Fibroblast of the conjunctiva (primary cell): ENCODE measurements at places on chromosomes 2 and 18.
A peak's percentile ranks its signal among the peaks of the same experiment; 100 is the strongest.

DNA sequence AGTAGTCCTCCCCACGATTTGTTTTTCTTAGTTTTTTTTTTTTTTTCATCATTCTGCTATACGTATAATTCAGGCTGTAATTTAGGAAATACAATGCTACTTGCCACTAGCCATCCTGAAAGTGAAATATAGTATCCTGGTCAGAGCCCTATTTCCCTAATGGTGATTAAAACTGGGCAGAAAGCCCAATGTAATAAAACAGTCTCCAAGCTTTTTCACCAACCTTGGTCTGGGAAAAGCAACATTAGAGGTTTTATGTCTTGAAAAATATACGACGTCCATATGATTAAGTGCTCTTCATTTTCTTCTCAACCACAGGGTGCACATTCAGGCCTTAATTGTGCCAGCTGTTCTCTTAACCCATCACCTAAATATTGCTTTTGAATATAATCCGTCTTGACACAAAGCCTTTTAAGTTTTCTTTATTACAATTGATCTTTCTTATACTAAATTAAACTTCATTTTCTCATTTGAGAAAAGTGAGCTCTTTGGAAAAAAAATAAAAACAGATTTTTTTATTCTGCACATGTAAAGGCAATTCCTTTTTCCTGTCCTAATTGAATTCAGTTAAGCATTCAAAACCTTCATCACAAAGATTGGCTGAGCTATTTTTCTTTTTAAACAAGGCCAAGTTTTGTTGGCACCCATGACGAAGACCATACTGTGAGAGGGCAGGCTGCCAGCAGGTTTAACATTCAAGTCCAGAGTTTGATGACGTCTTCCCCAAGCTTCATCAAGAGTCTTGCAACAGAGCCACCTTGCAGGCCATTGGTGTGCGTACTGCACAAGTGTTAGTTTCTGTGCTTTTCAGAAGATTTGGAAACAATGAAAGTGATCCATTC lies 52.7 kb downstream of the MAP2 start:
- DNase-seq = peak; percentile 86

DNA sequence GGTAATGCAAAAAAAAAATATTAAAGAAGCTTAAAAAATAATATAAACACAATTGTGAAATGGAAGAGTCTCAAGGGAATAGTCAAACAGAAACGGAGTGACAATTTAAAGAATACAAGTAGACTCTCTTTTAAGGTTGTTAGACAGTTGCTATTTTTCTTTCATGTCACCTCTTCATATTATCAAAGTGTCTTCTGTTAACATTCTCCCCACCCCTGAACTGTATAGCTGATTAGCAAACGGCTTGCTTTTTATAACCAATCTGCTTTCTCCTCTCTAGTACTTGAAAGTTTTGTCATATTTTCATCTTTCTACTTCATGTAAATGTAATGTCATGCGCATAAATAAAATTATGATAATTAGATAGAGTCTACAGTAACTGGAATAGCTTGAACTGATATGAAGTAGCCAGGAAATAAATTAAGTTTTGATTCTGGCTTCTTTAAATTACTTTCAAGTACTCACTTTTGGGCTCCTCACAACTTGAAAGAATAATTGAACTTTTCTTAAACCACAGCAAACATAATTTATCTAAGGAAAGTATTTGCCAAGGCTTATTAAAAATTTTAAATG lies 37.0 kb downstream of the BARD1 start:
- no peak for DNase-seq

DNA sequence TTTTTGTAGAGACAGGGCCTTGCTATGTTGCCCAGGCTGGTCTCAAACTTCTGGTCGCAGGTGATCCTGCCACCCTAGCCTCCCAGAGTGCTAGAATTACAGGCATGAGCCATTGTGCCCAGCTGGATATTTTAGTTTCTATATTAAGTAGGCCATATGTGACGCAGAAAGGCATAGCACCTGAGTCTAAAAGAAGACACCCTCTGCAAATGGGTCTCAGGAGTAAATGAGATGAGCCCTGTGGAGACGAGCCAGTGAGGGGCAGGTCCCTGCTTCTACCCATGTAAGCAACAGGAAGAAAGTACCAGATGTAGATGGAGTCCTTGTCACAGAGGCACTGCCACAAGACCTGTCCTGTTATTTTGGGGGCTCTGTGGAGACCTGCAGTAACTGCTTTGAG lies 322.4 kb downstream of the PTPRM start:
- DNase-seq = no peak

- DNase-seq = no peak
These were observed 52.2 kb downstream of the ACKR3 start for GRCh38 chr2:236621786-236622185.

DNA sequence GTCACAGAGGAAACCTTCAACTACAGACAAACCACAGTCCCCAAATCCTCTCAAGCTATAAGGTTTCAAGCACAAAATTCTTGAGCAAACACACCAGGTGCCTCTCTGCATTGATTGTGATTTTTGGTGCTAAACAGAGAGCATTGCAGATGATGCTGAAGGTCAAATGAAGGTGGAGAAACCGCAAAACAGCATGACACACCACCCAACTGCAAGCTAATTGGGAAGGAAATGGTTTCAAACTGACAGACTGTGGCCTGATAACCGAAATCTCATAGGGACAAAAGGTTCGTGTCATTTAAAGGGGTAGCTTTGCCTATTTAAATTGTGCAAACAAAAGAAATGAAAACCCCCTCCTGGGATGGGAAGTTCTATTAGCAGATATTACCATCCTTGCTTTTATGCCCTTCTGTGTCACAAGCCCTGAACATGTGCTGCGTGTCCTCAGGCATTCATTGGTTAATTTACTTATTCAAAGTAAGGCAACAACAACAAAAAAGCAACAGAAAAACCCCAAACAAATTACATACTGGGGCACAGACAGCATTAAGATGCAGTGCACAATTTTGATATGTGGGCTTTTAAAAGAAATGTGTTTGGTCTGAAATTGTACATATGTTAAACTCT lies 154.9 kb downstream of the AQP4 start:
- no peak for DNase-seq

DNA sequence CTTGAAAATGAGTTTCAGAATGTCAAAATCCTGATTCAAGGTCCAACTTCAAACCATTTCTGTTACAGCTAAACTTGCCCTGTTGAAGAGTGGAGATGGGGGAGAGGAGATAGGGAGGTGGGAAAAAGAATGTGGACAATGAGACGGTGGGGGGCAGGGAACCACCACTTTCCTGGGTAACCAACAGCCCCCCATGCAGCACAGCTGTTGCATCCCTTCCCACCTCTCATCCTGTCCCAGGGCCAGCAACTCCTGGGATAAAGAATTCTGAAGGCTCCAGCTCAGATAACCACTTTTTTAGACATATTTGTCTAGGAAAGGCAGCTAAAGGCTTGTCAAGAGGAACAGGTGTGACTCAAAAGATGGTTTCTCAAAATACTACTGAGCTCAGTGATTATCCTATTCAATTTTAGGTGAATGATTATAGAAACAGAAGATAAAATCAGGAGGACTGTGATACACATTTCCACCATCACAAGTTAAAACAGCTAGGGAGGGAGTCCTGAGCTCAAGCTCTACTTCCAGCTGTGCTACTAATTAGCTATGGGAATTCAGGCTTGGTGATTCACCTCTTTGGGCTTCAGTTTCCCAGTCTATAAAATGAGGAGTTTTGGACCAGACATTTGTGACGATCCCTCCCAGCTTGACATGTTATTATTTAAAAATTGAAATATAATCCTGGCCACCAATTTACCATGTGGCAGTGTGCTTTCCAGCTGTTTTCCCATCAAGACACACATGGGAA lies 36.3 kb downstream of the HDHD2 start:
- DNase-seq = no peak

- DNase-seq = no peak
These were observed 173.8 kb downstream of the ICOS start for GRCh38 chr2:204110338-204110741.

DNA sequence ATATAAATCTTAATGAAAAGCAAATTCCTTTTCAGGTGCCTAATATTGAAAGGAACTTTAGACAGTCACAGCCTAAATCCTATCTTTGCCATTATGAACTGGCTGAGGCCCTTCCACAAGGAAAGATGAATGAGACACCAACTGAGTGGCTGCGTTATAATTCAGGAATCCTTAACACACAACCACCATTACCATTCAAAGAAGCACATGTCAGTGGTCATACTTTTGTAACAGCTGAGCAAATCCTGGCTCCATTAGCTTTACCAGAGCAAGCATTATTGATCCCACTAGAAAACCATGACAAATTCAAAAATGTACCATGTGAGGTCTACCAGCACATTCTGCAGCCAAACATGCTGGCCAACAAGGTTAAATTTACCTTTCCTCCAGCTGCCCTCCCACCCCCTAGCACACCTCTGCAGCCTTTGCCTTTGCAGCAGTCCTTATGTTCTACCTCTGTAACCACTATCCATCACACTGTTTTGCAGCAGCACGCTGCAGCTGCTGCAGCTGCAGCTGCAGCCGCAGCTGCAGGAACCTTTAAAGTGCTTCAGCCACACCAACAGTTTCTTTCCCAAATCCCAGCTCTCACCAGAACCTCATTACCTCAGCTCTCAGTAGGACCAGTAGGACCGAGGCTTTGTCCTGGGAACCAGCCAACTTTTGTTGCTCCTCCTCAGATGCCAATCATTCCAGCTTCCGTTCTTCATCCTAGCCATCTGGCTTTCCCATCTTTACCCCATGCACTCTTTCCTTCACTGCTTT lies 340.1 kb downstream of the ZNF804A start:
- no peak for DNase-seq

- DNase-seq = no peak
These were observed 270.3 kb downstream of the ATAD2B start for GRCh38 chr2:23656597-23656973.

DNA sequence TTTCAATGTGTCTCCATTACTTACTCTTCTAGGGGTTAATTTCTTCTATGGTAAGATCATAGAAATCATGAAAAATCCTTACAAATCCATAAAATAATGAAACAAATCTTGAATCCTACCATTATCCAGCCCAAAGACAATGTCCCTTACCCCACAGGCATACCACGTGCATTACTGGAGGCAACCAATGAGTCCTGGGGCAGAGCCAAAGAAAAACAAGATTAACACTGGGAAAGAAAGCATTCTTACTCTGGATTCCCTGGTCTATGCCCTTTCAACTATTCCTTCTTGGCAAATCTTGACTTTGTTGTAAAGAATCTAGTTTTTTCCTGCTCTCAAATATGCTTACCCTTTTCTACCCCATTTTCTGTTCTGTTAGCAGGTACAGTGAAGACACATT lies 3.1 kb upstream of the GALNT1 start:
- no peak for DNase-seq

DNA sequence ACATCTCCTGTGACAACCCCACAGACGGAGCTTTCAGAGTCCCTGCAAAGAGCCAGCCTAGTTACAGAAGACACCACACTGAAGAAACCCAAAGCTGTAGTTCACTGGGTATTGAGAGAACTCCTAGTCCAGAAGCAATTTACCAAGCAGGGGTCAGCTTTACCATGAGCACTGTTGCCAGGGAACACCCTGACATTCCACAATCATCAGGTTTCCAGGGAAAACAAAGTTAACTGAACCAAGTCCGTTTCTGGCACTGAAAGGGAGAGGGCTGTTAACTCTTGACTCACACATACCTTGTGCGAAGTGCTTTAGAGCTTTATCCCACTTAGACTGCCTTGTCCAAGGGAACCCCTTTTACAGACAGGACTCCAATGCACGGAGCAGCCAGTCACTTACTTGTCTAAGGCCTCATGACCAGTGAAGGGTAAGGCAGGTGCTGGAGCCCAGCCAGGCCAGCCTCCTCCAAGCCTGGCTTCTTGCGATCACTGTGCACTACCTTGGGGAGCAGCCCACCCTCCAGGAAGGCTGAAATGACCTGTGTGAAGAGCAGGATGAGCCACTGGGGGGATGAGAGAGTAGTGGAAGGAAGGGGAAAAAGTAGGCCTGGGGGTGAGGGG lies 53.9 kb downstream of the REEP1 start:
- no peak for DNase-seq

- no peak for DNase-seq
These were observed 102.6 kb upstream of the LPIN2 start for GRCh38 chr18:3115447-3116030.

GRCh38 chr2:71604726-71605120 lies 151.4 kb downstream of the DYSF start:
- DNase-seq = no peak

- no peak for DNase-seq
These were observed 71.3 kb downstream of the FASTKD2 start for GRCh38 chr2:206836722-206837121.

- no peak for DNase-seq
These were observed 235.0 kb downstream of the LOXHD1 start for GRCh38 chr18:46421973-46422551.

DNA sequence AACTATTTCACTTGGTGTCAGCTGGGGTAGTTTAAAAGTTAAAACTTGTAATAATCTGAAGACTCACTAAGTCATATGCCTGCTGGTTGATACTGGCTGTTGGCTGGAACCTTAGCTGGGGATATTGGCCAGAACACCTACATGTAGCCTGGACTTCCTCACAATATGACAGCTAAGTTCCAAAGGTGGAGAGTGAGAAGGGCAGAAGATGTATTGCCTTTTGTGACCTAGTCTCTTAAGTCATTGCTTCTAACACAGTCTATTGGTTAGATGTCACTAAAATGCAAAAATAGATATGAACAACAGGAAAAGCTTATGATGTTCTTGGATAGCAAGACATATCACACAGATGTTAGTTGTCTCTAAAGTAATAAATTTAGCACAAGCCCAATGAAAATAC lies 113.2 kb upstream of the CHAC2 start:
- no peak for DNase-seq

DNA sequence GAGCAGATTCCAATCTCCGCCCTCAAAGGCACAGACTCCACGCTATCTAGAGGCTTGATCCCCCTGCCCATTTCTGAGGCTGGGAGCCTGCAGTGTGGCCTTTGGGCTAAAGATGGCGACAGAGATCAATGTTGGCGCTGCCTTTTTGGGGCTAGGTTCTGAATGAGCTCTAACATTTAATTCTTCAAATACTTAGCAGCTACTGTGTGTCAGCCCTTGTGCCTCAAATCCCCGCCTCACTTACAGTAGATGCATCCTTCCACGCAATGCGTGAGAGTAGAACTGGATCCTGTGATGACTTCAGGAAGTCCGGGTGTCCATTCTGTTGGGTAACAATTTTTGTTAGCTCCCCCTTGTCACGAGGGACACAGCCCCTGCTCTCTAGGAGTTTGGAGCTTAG lies 12.4 kb downstream of the IL1F10 start:
- DNase-seq = no peak

DNA sequence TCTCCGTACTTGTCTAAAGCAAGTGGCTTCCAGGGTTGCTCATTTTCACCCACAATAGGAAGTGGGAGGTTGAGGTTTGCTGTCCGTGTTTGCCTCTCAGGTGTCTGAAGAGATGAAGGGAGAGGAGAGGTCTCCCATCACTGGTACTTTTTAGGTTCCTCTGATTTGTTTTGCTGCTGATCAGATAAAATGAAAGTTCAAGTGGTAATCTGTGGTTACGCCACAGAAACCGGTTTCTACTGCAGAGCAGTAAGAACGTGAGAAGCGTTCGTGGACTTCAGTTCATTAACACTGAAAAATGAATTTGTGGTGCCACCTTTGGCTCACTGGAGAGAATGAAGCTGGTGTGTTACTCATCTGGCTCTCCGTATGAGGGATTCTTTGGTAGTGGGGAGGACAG lies 118.2 kb downstream of the GBX2 start:
- no peak for DNase-seq

- no peak for DNase-seq
These were observed 57.1 kb upstream of the TWIST2 start for GRCh38 chr2:238790833-238791230.
